OCI-LY7 (cell line): ENCODE measurements at places on chromosomes 3 and 15.

DNA sequence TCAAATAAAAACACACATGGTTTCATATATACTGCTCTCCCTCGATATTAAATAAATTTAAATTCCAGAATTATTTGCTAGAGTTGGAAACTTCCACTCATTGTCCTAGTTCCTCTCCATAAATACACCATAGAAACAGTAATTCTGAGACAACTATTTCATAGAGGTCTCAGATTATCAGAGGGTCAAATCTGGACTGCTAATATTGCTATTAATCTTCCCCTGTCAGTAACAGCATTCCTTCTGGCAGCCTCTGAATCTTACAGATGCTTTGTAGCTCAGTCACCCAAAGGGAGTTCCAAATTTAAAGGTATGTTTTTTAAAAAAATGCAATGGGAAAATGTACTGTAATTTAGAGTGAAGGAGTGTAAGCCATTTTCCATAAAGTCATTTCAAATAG is 428.8 kb downstream of the PYDC2 start:
- DNase-seq = no peak

DNA sequence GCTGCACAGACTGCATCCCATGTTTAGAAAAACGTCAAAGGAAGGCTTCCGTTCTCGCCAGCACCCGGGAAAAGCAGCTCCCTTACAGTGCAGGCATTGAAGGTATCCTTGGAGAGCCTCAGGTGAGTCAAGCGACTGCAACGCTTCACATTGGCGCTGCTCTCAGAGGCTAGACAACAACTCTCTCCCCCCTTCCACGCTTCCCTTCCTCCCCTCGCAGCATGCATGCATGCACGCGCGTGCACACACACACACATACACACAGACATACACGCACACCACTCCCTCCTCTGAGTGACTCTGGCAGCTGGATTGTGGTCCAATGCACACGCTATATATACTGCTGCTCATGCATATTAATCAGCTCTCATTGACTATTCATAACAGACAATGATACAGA is 191.1 kb downstream of the PDZRN3 start:
- DNase-seq = no peak

DNA sequence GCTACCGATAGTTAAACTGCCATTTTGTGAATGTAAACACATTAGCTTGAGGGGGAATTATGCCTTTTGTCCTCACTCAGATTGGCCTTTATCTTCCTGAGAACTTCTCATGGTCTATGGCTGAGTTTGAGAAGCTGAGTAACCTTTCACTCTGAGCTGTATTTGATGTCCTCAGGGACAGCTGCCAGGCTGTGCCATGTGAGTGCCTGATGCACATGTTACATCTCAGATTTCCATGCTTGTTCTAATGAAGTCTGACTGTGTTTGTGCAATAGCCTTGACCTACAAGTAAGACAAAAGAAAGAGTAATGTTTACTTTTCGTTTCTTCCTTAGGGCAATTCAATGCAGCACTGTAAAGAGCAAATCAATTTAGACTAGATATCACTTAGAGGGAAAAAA is 44.1 kb upstream of the ARL6 start:
- no peak for DNase-seq

- no peak for DNase-seq
Observed at GRCh38 chr3:126827121-126827520, 123.1 kb downstream of the CHCHD6 start.

- no peak for DNase-seq
Observed at GRCh38 chr3:118765636-118766305, 268.9 kb downstream of the IGSF11 start.

GRCh38 chr15:40355976-40356585 is 1.9 kb upstream of the DISP2 start:
- DNase-seq = no peak

DNA sequence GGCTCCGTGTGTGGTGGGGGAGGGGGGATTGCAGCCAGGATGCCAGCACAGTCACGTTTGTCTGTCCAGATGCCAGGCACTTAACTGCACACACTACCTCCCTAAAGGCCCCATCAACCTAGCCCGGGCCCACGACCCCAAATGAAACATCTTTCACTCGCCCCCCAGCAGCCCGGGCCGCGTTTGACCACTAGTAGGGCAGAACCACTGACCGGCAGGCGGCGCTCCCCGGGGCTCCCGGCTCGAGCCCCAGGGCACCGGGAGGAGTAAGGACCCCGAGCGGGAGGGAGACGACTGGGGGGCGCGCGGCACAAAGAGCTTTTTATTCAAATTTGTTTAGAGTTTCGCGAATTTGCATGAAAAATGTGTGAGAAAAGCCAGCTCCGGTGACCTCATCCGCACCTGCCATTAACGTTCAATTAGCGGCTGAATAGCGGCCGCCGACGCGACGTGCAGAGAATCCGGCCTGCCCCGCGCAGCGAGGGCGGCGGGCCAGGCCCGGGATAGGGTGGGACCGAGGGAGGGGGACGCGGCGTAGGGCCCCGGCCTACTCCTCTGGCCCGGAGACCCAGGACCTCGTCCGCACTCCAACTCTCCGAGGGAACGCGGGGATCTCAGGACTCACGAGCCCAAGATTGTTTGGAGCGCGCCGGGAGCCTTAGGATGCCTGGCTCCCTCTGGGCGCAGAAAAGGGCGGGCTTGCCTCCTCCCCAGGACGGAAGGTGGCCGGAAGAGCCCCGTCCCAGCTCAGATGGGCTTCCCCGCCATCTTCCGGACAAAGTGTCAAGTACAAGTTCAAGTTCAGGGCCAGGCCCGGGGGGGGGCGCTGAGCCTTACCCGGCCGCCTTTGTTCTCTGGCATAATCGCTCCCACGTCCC is 64.9 kb upstream of the POLG start:
- no peak for DNase-seq

- no peak for DNase-seq
Observed at GRCh38 chr3:171334465-171334811, 125.8 kb downstream of the TNIK start.

DNA sequence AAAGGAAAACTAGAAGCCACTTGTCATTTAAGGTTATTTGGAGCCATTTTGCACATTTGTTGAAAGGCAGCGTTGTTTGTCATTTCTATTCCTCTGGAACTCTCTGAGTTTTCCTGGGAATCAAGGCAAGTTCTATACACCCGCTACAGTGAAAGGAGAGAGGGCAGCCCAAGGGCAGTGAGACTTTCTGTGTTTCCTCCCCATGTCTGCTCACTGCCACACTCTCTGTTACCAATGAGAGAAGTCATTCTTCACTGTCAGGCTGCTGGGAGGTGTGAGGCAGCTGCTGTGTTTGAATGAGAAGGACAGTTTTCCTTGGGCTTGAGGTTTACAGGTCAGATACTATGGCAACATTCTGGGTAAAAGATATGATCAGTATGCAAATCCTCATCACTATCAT is 36.0 kb downstream of the ATP13A5 start:
- no peak for DNase-seq

DNA sequence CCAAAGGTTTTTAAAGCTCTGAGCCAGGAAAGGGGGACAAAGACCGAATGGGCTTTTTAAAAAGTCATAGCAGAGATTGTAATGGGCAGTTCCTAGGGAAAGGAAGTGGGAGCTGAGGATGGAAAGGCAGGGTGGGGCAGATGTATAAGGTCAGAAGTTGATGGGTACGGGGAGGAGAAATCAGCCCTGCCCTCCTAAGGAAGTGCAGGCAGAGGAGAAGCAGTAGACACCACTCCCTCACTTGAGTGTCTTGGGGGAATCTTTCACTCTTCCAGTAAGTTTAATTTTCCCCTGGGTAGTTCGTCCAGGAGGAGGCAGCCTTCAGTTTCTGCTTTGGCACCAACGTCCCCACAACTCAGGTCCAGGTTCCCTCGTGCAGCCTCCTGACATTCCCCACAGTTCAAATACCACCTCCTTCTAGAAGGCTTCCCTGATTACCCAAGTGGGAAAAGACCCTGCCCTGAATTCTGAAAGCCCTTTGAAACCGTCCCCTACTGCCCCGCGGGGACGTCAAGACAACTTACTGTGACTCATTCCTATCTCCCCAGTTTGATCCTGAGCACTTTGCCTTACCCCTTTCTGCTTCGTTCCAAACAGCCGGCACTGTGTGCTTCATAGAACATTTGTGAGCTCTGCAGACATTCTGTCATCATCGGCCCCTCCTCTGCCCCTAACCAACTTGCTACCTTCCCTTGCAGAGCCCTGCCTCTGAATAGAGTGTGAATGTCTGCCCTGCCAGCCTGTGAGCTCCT is 14.3 kb upstream of the SRP14 start:
- DNase-seq = no peak

DNA sequence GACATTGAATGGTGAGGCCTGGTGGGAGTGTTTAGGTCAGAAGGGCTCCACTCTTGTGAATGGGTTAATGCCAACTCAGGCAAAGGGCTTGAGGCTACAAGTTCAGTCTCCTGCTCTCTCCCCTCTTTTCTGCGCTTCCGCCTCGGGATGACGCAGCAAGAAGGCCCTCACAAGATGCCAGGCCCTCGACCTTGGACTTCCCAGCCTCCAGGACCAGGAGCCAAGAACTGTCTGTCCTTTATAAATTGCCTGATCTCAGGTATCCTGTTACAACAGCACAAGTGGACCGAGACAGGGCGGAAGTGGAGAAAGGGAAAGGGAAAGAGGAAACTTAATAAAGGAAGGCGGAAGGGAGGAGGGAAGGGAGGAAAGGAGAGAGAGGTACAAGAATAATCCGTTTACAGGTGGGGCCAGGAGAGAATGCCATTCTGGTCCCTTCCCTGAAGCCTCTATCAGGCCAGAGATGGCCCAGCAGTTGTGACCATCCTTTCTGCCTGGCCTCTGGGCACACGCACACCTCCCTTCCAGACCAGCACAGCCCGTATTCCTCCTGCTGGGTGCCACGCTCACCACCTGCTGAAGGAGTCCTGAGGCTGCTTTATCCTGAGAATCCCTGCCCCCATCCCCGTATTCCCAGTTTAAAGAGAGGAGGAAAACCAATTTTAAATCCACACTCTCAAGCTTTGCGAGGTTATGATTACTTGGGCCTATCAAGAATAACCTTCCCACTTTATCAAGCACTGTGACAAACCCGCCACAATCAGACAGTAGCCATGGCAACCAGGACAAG is 64.2 kb downstream of the OXNAD1 start:
- DNase-seq = no peak

DNA sequence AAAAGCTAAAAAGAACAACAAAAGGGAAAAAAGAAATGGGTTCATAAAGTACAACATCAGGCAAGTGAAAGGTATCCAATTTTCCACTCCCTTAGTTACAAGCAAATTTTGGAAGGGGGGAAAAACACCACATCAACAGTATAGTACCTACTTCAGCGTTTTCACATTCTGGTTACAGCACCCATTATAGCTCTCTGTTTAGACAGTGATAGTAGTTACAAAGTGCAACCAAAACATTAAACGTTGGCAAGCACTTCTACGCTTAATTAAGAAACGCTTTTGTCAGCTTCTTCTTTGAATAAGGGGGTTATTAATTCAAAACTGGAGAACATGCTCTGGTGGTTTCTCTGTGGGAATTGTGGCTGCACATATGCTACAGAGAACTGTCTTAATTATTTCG is 180.2 kb downstream of the VPS13C start:
- DNase-seq = no peak

- no peak for DNase-seq
Observed at GRCh38 chr3:133248389-133248788, 151.5 kb upstream of the BFSP2 start.
